CD8-positive, alpha-beta memory T cell (primary cell): ENCODE measurements at places on chromosomes 6 and 20. TPM values are rescaled to one million over a fixed set of nuclear protein-coding genes. Genes with fewer than 3 reads are reported as not detected.

The LY6G6F gene
- not detected for total RNA-seq

The SYNCRIP gene
- total RNA-seq: 247 TPM

The ACTL10 gene
- total RNA-seq: 3.8 TPM

The RUNX2 gene
- total RNA-seq: 25.8 TPM

The SLC35D3 gene
- total RNA-seq: not detected

The ARMC12 gene
- 0.37 TPM for total RNA-seq

The OR2B6 gene
- not detected for total RNA-seq

The MYLK4 gene
- 0.22 TPM for total RNA-seq

The GJA1 gene
- not detected for total RNA-seq

GRCh38 chr6:34249469-34250261 lies 859 bp upstream of the SMIM29 start:
- H3K4me3 ChIP-seq: peak overlapping the region; percentile 95
- no peak for DNase-seq
- no peaks in the 10 kb centered on the region for H3K36me3 ChIP-seq
- H3K27me3 ChIP-seq: no peaks in the 10 kb centered on the region
- H3K4me1 ChIP-seq: peaks cover 20% of the 10 kb centered on the region

GRCh38 chr6:46781478-46782378 lies 11.5 kb upstream of the MEP1A start:
- H3K4me1 ChIP-seq: no peaks in the 10 kb centered on the region
- H3K36me3 ChIP-seq: no peaks in the 10 kb centered on the region
- H3K27ac ChIP-seq: no peak overlapping the region
- H3K27me3 ChIP-seq: no peaks in the 10 kb centered on the region
- no peak for DNase-seq
- H3K4me3 ChIP-seq: no peak overlapping the region

DNA sequence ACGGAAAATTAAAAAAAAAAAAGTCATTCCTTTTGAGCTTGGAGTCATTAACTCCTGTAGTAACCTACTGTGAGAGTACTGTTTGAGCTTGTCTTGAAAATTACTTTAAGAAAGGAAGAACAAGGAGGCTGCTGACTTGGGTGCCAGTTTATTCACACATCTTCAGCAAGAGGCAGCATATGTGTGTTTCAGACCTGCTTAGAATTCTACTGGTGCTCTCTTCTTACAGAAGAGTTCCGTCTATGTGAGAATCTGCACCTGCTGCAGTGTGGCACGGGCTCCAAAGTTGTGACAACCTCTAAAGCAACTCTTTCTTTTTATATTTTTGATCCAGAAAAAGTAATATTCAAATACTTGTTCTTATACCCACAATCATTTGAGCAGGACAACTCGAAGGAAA lies 117.4 kb upstream of the SOX4 start:
- H3K27ac ChIP-seq: no peak overlapping the region
- no peak overlapping the region for H3K4me3 ChIP-seq
- H3K4me1 ChIP-seq: no peaks in the 10 kb centered on the region
- H3K27me3 ChIP-seq: no peaks in the 10 kb centered on the region
- H3K36me3 ChIP-seq: no peaks in the 10 kb centered on the region

DNA sequence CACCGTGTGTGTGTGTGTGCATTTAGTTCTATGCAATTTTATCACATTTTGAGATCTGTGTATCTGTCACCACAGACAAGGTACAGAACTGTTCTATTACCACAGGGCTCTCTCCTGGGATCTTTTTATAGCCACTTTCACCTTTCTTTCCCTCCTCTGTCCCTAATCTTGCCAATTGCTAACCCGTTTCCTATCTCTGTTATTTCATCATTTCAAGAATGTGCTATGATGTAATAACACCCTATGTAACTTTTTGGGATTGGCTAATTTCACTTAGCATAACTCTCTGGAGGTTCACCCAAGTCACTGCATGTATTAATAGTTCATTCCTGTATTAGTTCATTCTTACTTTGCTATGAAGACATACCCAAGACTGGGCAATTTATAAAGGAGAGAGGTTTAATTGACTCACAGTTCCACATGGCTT lies 657.7 kb downstream of the QKI start:
- H3K27me3 ChIP-seq: no peaks in the 10 kb centered on the region
- no peak overlapping the region for H3K27ac ChIP-seq
- H3K4me1 ChIP-seq: no peaks in the 10 kb centered on the region
- no peak for DNase-seq
- H3K4me3 ChIP-seq: no peak overlapping the region

- no peak for DNase-seq
- H3K27ac ChIP-seq: no peak overlapping the region
- no peaks in the 10 kb centered on the region for H3K4me1 ChIP-seq
- H3K27me3 ChIP-seq: no peaks in the 10 kb centered on the region
- no peak overlapping the region for H3K4me3 ChIP-seq
Observed at GRCh38 chr6:70547313-70547712, 19.4 kb upstream of the SDHAF4 start.

- peaks cover 4% of the 10 kb centered on the region for H3K4me1 ChIP-seq
Observed at GRCh38 chr6:137093183-137094069, 48.7 kb upstream of the IL20RA start.

- no peaks in the 10 kb centered on the region for H3K4me1 ChIP-seq
- no peaks in the 10 kb centered on the region for H3K27me3 ChIP-seq
- H3K36me3 ChIP-seq: no peaks in the 10 kb centered on the region
- H3K27ac ChIP-seq: no peak overlapping the region
- no peak overlapping the region for H3K4me3 ChIP-seq
Observed at GRCh38 chr6:20696676-20697075, 162.4 kb downstream of the CDKAL1 start.

DNA sequence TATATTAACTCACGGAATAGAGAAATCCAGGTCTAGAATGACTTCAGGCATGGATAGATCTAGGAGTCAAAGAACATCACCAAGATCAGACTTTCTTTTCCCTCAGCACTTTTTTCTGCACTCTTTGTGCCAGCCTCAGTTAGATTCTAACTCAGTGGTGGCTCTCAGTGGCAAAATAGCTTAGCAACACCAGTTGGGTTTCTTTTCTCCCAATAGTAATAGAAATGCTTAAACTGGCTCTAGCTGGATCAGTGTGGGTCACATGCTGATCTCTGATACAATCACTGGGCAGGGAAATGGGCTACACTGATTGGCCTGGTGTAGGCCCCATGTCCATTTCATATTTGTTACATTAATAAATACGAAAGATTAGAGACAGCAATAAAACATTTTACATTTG lies 44.2 kb upstream of the ARFGEF2 start:
- H3K27me3 ChIP-seq: no peaks in the 10 kb centered on the region
- no peak for DNase-seq
- no peak overlapping the region for H3K27ac ChIP-seq
- peaks cover 5% of the 10 kb centered on the region for H3K4me1 ChIP-seq

GRCh38 chr20:63529180-63529860 lies 7.9 kb downstream of the PTK6 start:
- no peak overlapping the region for H3K4me3 ChIP-seq
- no peaks in the 10 kb centered on the region for H3K4me1 ChIP-seq

DNA sequence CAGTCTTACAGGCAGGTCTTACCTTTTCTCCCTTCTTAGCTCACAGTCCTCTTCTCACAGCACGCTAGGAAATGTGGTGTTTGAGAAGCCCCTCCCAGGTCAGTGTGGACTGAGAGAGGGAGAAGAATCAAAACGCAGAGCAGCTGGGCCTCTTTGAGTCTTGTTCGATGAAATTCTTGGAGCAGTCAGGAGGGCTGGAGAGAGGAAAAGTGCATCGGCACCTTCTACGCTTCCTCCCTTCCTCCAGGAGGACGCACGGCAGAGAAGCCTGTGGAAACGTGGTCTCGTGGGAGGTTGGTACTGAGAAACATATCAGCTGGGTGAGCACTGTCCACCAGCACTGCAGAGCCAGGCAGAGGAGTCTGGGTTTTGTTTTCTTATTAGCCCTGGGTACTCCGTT lies 52.7 kb downstream of the TXLNB start:
- H3K27ac ChIP-seq: no peak overlapping the region
- no peaks in the 10 kb centered on the region for H3K4me1 ChIP-seq
- no peaks in the 10 kb centered on the region for H3K27me3 ChIP-seq
- no peak for DNase-seq
- H3K36me3 ChIP-seq: no peaks in the 10 kb centered on the region
- no peak overlapping the region for H3K4me3 ChIP-seq

DNA sequence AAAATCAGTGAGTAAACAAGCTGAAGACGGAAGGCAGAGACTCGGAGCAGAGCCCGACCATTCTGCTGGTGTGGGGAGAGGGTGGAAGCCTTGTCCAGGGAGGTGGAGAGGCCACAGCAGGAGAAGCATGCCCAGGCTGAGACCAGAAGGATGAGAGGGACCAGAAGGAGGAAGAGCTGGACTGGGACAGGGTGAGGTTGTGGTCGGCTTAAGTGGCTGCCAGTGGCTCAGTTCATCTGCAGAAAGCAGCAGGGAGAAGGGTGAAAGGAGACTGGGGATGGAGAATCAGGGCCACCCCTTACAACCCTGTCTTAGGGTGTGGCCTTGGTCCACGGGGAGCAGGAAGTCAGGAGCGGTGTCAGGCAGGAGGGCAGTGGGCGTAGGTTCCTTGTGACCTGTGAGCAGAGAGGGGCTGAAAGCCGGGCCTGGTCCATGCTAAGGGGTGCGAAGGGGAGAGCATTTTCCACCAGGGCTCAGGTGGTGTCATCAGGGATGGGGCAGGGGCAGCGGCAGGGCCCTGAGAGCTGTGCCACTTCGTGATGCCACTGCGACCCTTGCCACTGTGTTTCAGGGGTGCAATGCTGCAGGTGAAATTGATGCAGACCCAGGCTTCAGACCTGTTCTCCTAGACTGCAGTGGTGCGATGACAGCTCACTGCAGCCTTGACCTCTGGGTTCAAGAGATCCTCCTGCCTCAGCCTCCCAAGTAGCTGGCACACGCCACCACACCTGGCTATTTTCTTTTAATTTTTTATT lies 81.1 kb downstream of the TTLL2 start:
- H3K27ac ChIP-seq: no peak overlapping the region
- no peaks in the 10 kb centered on the region for H3K36me3 ChIP-seq
- H3K27me3 ChIP-seq: no peaks in the 10 kb centered on the region
- no peak for DNase-seq
- H3K4me3 ChIP-seq: no peak overlapping the region
- H3K4me1 ChIP-seq: no peaks in the 10 kb centered on the region

GRCh38 chr20:31712564-31713311 lies 9.9 kb downstream of the BCL2L1 start:
- DNase-seq: no peak
- peaks cover 76% of the 10 kb centered on the region for H3K4me1 ChIP-seq
- no peaks in the 10 kb centered on the region for H3K27me3 ChIP-seq
- H3K36me3 ChIP-seq: peaks cover 19% of the 10 kb centered on the region
- H3K4me3 ChIP-seq: no peak overlapping the region

DNA sequence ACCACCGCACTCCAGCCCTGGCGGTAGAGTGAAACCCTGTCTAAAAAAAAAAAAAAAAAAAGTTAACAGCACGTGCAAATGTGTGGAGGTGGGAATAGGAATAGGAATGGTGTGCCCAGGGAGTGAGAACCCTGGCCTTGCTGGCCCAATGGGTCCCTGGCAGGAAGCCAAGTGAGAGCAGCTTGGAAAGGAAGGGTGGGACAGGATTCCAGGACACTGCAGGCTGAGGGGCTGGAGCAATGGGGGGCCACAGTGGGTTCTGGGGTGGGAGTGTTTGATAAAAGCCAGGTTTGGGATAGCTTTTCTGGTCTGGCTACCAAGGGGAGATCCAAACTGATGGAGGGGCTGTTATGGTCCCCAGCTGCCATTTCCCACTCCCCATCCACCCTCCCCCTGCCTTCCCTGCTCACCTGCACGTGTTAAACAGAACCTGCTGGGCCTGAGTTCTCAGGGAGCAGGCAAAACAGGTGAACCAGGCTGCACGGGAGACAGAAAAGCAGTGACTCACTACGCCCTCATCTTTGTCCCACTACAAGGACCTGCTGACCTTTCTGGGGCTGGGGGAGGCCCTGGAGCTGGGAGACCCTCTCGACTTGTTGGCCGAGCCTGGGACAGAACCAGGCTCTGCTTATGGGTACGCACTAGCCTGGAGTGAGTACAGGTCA lies 3.3 kb downstream of the SUN5 start:
- no peaks in the 10 kb centered on the region for H3K36me3 ChIP-seq
- H3K27ac ChIP-seq: no peak overlapping the region
- H3K4me1 ChIP-seq: peaks cover 11% of the 10 kb centered on the region

- peaks cover 69% of the 10 kb centered on the region for H3K4me1 ChIP-seq
- peak overlapping the region; percentile 75 for H3K4me3 ChIP-seq
- DNase-seq: no peak
- H3K27me3 ChIP-seq: no peaks in the 10 kb centered on the region
- H3K27ac ChIP-seq: peak overlapping the region; percentile 93
Observed at GRCh38 chr6:32177183-32177787, 920 bp upstream of the RNF5 start.

GRCh38 chr6:124298730-124299129 lies 495.1 kb downstream of the NKAIN2 start:
- no peak for DNase-seq
- H3K36me3 ChIP-seq: no peaks in the 10 kb centered on the region
- H3K27ac ChIP-seq: no peak overlapping the region
- no peaks in the 10 kb centered on the region for H3K27me3 ChIP-seq

- no peak for DNase-seq
- H3K4me1 ChIP-seq: peaks cover 24% of the 10 kb centered on the region
- H3K27me3 ChIP-seq: no peaks in the 10 kb centered on the region
- no peak overlapping the region for H3K4me3 ChIP-seq
- H3K27ac ChIP-seq: no peak overlapping the region
Observed at GRCh38 chr6:14728396-14729024, 517.4 kb upstream of the JARID2 start.

DNA sequence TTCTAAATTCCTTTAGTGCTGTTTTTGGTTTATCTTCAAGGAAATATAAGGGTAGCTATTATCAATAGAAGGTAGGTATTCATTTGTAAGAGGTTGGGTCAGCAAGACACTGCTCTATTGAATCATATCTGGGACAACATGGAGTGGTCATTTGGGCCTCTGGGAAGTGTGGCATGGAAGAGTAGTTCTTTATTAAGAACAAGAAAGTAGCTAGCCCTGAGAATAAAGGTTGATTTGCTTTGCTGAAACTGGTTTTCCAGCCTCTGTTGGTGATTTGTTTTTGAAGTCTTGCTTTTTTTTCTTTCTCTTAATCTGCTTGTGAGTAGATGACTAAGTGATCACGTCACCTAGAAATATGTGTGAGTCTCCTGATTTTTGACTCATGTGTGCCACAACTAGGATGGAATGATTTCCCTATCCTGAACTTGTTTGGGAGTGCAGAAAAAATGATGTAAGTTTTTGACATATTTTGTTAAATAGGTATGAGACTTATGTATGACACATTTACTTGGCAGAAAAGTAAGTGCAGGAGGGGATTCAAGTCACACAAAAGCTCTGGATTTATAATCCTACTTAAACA lies 381.8 kb downstream of the CENPW start:
- H3K36me3 ChIP-seq: no peaks in the 10 kb centered on the region
- DNase-seq: no peak
- no peak overlapping the region for H3K27ac ChIP-seq
- H3K4me3 ChIP-seq: no peak overlapping the region
- no peaks in the 10 kb centered on the region for H3K27me3 ChIP-seq

GRCh38 chr20:32227744-32228688 lies 20.3 kb downstream of the POFUT1 start:
- peaks cover 17% of the 10 kb centered on the region for H3K4me1 ChIP-seq
- no peak for DNase-seq
- no peak overlapping the region for H3K4me3 ChIP-seq
- peaks cover 17% of the 10 kb centered on the region for H3K36me3 ChIP-seq

GRCh38 chr20:50328222-50328979 lies 137.8 kb downstream of the CEBPB start:
- H3K4me3 ChIP-seq: no peak overlapping the region
- no peak for DNase-seq
- H3K27me3 ChIP-seq: no peaks in the 10 kb centered on the region

GRCh38 chr6:122859676-122860075 lies 70.6 kb downstream of the SMPDL3A start:
- no peaks in the 10 kb centered on the region for H3K36me3 ChIP-seq
- H3K4me1 ChIP-seq: no peaks in the 10 kb centered on the region
- DNase-seq: no peak
- H3K27me3 ChIP-seq: no peaks in the 10 kb centered on the region
- no peak overlapping the region for H3K4me3 ChIP-seq

- no peaks in the 10 kb centered on the region for H3K36me3 ChIP-seq
- no peak for DNase-seq
- no peak overlapping the region for H3K27ac ChIP-seq
- no peaks in the 10 kb centered on the region for H3K27me3 ChIP-seq
Observed at GRCh38 chr20:44091026-44091425, 96.0 kb downstream of the JPH2 start.
